ENCODE measurements at places on chromosomes 5 and 9. TPM values are rescaled to one million over a fixed set of nuclear protein-coding genes. Genes with fewer than 3 reads are reported as not detected.

Gene SLC28A3
- total RNA-seq = 0.89 TPM

Gene FCN2
- not detected for total RNA-seq

Gene ARL14EPL
- 0.25 TPM for total RNA-seq

Gene CXCL14
- 51.6 TPM for total RNA-seq

Gene LHX3
- total RNA-seq = not detected

Gene SLC1A1
- 3.5 TPM for total RNA-seq

Gene OTP
- total RNA-seq = not detected

Gene TTF1
- 15.6 TPM for total RNA-seq

Gene OR13C9
- total RNA-seq = not detected

DNA sequence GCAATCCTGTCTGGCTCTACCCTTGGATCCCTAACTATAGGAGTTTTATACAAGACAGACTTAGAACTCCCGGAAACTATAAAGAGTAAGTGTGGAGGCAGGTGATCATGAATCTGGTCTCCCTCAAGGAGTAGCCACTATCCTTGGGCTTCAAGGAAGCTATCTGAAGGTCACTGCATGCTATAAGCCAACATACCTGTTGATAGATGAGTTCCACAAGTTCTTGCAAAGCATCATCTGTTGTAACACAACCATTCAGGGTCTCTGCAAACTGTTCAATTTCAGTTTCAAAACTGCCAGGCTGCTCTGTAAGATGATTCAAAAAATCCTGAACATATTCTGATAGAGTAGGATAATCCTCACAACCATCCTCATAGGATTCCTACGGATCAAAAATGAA is 9.3 kb downstream of the PAIP1 start:
- no peak overlapping the region for H3K27ac ChIP-seq
- peaks cover 38% of the 10 kb centered on the region for H3K36me3 ChIP-seq
- H3K27me3 ChIP-seq = no peaks in the 10 kb centered on the region
- no peak for DNase-seq
- no peak overlapping the region for H3K4me3 ChIP-seq
- H3K4me1 ChIP-seq = peaks cover 7% of the 10 kb centered on the region

- H3K27me3 ChIP-seq = no peaks in the 10 kb centered on the region
- H3K4me3 ChIP-seq = no peak overlapping the region
- H3K4me1 ChIP-seq = no peaks in the 10 kb centered on the region
- H3K36me3 ChIP-seq = no peaks in the 10 kb centered on the region
- no peak for DNase-seq
These were observed 445.8 kb upstream of the RIOK2 start for GRCh38 chr5:97628807-97629206.

DNA sequence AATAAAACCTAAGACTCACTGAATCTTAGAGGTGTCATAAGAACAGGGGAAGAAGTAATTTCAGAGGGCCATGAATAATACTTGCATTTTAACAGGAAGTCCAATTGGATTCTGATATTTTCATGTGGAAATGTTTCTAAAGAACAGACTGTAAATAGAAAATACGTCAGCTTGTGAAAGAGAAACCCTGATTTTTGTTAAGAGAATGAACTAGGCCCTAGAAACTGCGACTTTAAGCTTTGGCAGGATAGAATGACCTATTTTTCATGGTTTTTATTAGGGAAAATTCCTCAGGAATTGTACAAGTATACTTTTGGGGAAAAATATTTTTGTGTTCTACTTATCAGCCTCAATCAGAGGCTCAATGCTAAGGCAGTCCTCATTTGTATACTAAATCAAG is 215.5 kb upstream of the ACTBL2 start:
- H3K27me3 ChIP-seq = no peaks in the 10 kb centered on the region
- no peaks in the 10 kb centered on the region for H3K36me3 ChIP-seq
- peak overlapping the region; percentile 43 for H3K27ac ChIP-seq
- H3K4me3 ChIP-seq = no peak overlapping the region
- peaks cover 39% of the 10 kb centered on the region for H3K4me1 ChIP-seq

DNA sequence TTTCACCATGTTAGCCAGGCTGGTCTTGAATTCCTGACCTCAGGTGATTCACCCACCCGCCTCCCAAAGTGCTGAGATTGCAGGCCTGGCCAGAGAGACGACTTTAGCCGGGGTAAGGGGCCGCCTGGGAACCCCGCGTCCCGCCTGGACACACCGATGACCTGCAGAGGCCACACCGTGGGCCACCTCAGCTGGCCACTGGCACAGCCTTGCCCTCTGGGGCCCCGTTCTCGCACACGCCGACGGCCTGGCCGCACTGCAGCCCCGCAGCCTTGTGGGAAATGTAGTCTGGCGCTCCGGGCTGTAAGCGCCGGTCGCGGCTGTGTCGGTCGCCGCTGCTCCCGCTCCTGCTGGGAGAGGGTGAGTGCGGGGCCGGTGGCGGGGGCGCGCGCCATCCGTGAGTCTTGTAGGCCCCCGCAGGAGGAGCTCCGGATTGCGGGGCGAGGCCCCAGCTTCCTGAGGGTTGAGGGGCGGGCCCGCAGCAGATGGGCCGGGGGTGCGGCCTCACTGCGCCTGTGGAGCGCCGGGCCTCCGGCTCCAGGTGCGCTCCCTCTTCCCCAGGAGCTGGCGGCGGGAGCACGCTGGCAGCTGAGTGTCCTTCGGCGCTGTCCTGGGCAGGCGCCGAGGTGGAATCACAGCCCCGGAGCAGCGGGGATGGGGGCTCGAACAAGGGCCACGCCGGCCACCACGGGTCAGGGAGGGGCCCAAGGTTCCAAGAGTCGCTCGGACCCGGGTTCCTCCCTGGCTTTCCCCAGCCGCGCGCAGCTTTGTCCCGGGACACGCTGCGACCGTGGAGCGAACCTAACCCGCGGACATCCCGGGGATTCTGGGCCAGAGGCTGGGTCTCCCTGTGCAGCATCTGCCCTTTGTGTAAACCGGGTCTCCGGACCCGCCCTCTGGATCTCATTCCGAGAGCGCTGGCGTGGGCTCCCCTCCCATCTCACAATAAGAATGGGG is at the start of gene ZFP2:
Gene ZFP2 (plus strand): TSS at position 299 of the 957 bp plus-strand sequence. CDS start 35,401 bp downstream, outside the sequence.
- peak within 1 kb of the TSS; percentile 90 for H3K4me3 ChIP-seq
- DNase-seq = peak; percentile 43
- H3K27ac ChIP-seq = peak within 1 kb of the TSS; percentile 94
- H3K27me3 ChIP-seq = no peaks in the 10 kb centered on the region

- no peak overlapping the region for H3K4me3 ChIP-seq
- H3K4me1 ChIP-seq = peaks cover 25% of the 10 kb centered on the region
- no peak for DNase-seq
- no peaks in the 10 kb centered on the region for H3K27me3 ChIP-seq
- peak overlapping the region; percentile 18 for H3K27ac ChIP-seq
- no peaks in the 10 kb centered on the region for H3K36me3 ChIP-seq
These were observed 902.3 kb upstream of the DMAC1 start for GRCh38 chr9:8701904-8702303.

DNA sequence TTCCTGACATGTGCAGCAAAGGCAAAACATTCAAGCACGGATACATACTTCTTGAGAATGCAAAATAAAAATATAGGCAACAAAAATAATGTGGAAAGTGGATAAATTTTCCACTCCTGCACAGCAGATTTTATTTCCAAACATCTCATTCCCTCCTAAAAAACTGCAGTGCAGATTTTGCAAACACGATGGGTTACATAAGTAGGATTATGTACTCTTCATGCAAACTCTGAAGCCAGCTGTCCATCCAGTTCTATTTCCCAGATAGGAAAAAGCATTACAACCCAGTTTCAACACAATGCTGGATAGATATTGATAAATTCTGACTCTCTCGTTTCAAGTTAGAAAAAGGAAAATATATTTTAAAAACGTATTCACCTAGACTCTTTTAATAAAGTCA is 52.7 kb upstream of the CCNG1 start:
- peaks cover 10% of the 10 kb centered on the region for H3K4me1 ChIP-seq
- no peaks in the 10 kb centered on the region for H3K27me3 ChIP-seq
- no peak overlapping the region for H3K27ac ChIP-seq
- no peak overlapping the region for H3K4me3 ChIP-seq
- no peak for DNase-seq
- H3K36me3 ChIP-seq = no peaks in the 10 kb centered on the region

GRCh38 chr9:22913026-22913425 is 466.4 kb downstream of the DMRTA1 start:
- no peak overlapping the region for H3K27ac ChIP-seq
- no peaks in the 10 kb centered on the region for H3K27me3 ChIP-seq
- peaks cover 5% of the 10 kb centered on the region for H3K4me1 ChIP-seq
- no peak overlapping the region for H3K4me3 ChIP-seq
- DNase-seq = no peak

- H3K27me3 ChIP-seq = no peaks in the 10 kb centered on the region
- no peaks in the 10 kb centered on the region for H3K36me3 ChIP-seq
- no peak overlapping the region for H3K4me3 ChIP-seq
- H3K27ac ChIP-seq = no peak overlapping the region
- H3K4me1 ChIP-seq = no peaks in the 10 kb centered on the region
These were observed 33.3 kb upstream of the SPATA31D4 start for GRCh38 chr9:81894891-81895290.

DNA sequence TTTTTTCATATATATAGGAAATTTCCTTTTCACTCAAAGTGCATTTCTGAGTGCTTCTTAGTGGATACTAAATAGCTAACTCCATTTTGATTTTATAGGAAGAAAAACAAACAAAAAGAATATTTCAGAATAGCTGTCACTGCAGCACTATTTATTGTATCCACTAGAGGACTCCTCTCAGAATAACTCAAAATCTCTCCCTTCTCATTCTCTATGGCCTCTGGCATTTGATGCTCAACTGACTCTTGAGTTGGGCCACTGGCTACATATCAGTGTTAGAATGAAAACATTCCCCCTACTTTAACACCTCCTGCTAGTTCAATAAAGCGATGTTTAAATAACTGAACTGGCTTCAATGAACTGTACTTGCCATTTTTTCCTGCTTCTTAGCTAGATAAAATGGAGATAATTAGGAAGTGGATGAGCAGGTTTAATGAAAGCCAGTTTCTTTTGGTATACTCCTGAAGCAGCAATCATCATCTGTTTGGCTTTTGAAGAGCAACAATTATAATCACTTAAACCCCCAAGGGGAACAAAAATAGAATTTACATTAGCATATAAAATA is 16.6 kb upstream of the ELAVL2 start:
- H3K27ac ChIP-seq = no peak overlapping the region
- H3K27me3 ChIP-seq = peaks cover 7% of the 10 kb centered on the region
- no peak overlapping the region for H3K4me3 ChIP-seq

DNA sequence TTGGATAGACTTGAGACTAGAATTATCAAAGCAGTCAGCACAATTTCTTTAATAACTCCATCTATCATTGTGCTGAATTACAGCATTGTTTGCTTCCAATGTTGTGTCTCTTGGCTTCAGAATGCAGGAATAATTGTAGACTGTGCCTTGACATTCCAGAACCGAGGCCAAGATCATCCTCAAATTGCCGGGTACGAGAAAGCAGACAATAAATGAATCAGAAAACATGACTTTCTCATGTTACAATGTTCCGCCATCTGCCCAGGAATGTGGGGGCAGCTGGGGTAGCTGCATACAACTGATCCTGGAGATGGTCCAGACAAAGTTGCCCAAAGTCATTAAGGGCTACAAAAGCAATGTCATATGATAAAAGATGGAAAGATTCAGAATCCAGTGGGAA is 206.2 kb upstream of the SGCD start:
- peak overlapping the region; percentile 64 for H3K27ac ChIP-seq
- peaks cover 5% of the 10 kb centered on the region for H3K27me3 ChIP-seq
- H3K36me3 ChIP-seq = no peaks in the 10 kb centered on the region
- H3K4me1 ChIP-seq = peaks cover 3% of the 10 kb centered on the region

DNA sequence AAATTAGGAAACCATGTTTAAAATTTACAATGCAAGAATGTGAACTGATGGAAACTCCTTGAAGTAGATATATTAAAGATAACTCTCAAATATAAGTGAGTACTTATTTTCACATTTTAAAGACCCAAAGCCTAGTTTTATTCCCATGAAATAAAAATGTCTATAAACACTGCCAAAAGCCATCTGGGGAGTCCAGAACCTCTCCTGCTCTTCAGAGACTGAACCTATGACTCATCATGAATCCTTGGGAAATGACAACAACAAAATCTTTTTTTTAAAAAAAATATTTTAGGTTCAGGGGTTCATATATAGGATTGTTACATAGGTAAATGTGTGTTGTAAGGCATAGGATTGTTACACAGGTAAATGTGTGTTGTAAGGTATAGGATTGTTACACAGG is 33.8 kb upstream of the FYB1 start:
- no peaks in the 10 kb centered on the region for H3K36me3 ChIP-seq
- H3K4me3 ChIP-seq = no peak overlapping the region
- no peaks in the 10 kb centered on the region for H3K4me1 ChIP-seq
- H3K27ac ChIP-seq = no peak overlapping the region

- no peaks in the 10 kb centered on the region for H3K27me3 ChIP-seq
- H3K36me3 ChIP-seq = no peaks in the 10 kb centered on the region
- no peak for DNase-seq
- H3K27ac ChIP-seq = no peak overlapping the region
- H3K4me3 ChIP-seq = no peak overlapping the region
- no peaks in the 10 kb centered on the region for H3K4me1 ChIP-seq
These were observed 1.7 kb upstream of the SLC34A1 start for GRCh38 chr5:177382423-177383029.

GRCh38 chr5:54860321-54860720 is 125.1 kb downstream of the ESM1 start:
- H3K27me3 ChIP-seq = no peaks in the 10 kb centered on the region
- H3K36me3 ChIP-seq = peaks cover 2% of the 10 kb centered on the region
- H3K27ac ChIP-seq = no peak overlapping the region
- H3K4me1 ChIP-seq = peaks cover 22% of the 10 kb centered on the region
- no peak for DNase-seq

GRCh38 chr5:143350751-143351602 is 52.5 kb downstream of the NR3C1 start:
- H3K36me3 ChIP-seq = peaks cover 9% of the 10 kb centered on the region
- H3K27me3 ChIP-seq = no peaks in the 10 kb centered on the region
- DNase-seq = no peak
- no peak overlapping the region for H3K27ac ChIP-seq
- H3K4me1 ChIP-seq = peaks cover 17% of the 10 kb centered on the region

GRCh38 chr5:125575891-125576505 is 829.6 kb upstream of the ZNF608 start:
- peak overlapping the region; percentile 13 for H3K4me3 ChIP-seq
- peaks cover 3% of the 10 kb centered on the region for H3K27me3 ChIP-seq
- H3K36me3 ChIP-seq = no peaks in the 10 kb centered on the region
- H3K27ac ChIP-seq = no peak overlapping the region
